Endothelial cell of umbilical vein (primary cell): ENCODE measurements at places on chromosomes 13 and 19. TPM values are rescaled to one million over a fixed set of nuclear protein-coding genes. Genes with fewer than 3 reads are reported as not detected.

Gene MISP3
- polyA plus RNA-seq = 0.25 and 0.26 TPM in 2 replicates

- DNase-seq = no peak
These were observed 133.9 kb upstream of the GJB6 start for GRCh38 chr13:20366056-20366455.

DNA sequence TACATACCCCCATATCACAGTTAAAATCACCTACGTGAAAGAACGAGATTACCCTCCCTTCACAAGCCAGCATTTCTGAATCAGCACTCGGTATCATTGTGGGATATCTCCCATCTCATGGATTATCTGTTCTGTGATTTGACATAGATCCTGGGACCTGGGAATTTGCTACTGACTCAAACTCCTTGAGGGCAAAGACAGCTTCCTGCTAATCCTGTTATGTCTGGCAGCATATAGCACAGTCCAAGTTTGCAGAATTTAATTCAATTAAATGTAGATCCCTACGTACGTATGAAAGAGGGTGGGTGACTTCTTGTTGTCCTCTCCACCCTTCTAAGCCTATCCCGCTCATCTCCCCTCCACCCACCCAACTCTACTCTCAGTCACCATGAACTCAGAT is 476.5 kb downstream of the KLF5 start:
- no peak for DNase-seq

Gene JUNB
- 72.9 and 74.4 TPM in 2 replicates for polyA plus RNA-seq

GRCh38 chr13:113968463-113969310 is 5.2 kb downstream of the C13orf46 start:
- DNase-seq = no peak
